ENCODE measurements at places on chromosomes 3 and 15. TPM values are rescaled to one million over a fixed set of nuclear protein-coding genes. Genes with fewer than 3 reads are reported as not detected.

- no peak for DNase-seq
Measured at GRCh38 chr3:124785973-124786372, 55.7 kb downstream of the UMPS start.

- no peak for DNase-seq
Measured at GRCh38 chr3:43399034-43399433, 112.7 kb downstream of the SNRK start.

The RBMS3 gene
- not detected for total RNA-seq

DNA sequence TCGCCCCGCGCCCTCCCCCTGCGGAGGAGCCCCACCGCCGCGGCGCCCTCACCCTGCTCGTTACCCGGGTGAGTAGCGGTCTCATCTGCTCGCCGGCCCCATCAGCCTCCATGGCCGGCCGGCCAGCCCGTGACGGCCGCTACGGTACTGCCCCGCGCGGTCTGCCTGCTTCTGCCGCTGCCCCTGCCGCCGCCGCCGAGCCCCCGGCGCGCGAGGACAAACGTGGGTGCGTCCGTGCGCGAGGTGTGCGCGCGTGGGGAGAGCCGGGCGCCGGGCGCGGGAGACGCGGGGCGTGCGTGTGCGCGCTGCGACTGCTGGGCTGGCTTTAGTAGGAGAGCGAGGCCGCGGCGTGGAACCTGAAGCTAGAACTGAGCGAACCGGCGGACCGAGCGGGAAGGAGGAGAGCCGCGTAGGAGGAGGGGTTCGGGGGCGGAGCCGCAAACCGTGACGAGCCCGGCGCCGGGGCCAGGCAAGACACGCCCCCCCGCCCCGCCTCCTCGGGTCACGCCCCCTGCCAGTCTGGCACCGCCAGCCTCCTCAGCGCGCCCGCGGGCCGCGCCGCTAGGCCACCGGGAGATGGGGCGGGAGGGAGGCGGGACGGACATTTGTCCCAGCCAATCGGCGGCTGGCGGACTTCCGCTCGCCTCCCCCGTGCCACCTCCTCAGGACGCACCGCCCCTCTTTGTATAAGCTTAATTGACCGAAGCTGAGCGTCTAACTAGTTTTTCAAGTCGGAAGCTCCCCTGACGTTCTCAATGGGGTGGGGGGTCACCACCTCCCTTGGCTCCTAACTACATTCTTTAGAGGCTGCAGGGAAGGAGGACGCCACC lies at the start of gene SLC4A7:
Gene SLC4A7 (minus strand): TSS at position 370 of the 830 bp plus-strand sequence. CDS start 258 bp downstream, at position 112.
- peak; percentile 93 for DNase-seq

- DNase-seq: no peak
Measured at GRCh38 chr3:138059261-138059660, 49.3 kb downstream of the CLDN18 start.

The ROBO1 gene
- total RNA-seq: 0.25 TPM

DNA sequence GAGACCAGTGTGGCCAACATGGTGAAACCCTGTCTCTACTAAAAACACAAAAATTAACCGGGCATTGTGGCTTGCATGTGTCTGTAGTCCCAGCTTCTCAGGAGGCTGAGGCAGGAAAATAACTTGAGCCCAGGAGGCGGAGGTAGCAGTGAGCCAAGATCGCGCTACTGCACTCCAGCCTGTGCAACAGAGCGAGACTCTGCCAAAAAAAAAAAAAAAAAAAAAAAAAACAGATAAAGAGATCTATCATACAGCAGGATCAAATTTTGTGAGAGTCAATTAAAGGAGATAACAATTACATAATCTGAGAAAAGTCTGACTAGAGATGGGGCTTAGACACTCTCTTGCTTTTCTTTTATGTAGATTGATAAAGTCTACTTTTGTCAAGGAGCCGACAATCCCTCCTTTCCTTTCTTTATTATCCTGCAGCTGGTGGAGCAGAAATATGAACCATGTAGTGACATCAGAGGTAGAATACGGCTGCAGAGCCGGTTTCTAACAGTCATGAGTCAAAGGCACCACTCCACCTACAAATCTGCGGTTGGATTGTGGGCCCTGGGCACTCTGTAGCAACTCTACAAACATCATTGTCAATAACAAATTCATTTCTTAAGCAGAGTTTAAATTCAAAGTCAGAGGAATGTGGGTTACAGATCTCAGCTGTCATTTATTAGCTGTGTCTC lies 9.0 kb downstream of the C2CD4A start:
- DNase-seq: peak; percentile 84

DNA sequence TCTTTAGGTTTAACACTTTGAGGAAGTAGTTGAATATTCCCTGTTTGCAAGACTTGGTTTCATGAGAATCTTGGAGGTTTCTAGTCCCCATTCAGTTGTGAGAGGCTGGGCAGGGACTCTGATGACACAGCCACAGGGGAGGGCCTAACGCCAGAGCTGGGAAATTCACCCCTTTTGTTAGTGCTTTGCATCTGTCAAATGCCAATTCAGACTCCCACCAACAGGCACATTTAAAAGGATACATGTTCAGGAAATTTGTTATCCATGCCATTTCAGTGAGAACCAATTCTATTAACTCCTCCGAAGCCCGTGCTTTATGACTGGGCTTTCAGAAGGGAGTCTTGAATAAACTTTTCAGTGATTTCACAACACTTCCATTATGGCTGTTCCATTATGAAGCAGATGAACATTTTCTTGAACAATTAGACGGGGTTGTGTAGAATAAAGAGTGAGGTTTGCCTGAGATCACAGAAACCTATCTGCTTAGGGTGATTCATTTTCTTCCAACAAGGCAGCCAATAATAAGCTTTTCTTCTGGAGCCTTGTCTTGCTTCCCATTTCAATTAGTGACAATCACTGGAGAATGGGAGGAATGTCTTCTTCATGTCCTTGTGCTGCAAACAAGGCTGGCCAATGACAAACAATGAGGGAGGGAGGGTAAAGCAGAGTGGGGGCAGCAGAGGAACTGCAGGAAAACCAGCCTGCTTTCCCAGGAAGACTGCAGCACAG lies 90.6 kb downstream of the SOX14 start:
- no peak for DNase-seq

GRCh38 chr15:71275098-71275497 lies 159.8 kb downstream of the THSD4 start:
- no peak for DNase-seq

DNA sequence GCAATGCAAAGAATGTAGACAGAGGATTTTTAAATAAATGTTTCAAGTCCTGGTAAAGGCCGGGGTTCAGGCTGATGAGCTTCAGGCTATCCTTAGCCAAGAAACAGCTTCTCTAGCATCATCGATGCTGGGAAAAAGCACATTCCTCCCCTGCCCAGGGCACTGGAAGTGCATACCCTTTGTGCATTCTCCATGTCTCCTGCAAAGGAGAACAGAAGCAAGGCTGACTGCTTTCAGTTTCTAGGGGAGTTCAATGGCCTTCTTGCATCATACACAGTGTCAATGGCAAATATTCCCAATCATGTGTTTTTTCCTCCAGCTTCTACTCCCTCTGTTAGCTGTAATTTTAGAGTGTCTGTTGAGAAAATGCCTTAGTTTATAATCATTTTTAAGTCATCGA lies 59.9 kb downstream of the GPR176 start:
- DNase-seq: no peak

DNA sequence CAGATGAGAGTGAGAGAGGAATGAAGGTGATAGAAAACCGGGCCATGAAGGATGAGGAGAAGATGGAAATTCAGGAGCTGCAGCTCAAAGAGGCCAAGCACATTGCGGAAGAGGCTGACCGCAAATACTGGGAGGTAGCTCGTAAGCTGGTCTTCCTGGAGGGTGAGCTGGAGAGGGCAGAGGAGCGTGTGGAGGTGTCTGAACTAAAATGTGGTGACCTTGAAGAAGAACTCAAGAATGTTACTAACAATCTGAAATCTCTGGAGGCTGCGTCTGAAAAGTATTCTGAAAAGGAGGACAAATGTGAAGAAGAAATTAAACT lies 88.9 kb downstream of the EOMES start:
- DNase-seq: peak; percentile 16

DNA sequence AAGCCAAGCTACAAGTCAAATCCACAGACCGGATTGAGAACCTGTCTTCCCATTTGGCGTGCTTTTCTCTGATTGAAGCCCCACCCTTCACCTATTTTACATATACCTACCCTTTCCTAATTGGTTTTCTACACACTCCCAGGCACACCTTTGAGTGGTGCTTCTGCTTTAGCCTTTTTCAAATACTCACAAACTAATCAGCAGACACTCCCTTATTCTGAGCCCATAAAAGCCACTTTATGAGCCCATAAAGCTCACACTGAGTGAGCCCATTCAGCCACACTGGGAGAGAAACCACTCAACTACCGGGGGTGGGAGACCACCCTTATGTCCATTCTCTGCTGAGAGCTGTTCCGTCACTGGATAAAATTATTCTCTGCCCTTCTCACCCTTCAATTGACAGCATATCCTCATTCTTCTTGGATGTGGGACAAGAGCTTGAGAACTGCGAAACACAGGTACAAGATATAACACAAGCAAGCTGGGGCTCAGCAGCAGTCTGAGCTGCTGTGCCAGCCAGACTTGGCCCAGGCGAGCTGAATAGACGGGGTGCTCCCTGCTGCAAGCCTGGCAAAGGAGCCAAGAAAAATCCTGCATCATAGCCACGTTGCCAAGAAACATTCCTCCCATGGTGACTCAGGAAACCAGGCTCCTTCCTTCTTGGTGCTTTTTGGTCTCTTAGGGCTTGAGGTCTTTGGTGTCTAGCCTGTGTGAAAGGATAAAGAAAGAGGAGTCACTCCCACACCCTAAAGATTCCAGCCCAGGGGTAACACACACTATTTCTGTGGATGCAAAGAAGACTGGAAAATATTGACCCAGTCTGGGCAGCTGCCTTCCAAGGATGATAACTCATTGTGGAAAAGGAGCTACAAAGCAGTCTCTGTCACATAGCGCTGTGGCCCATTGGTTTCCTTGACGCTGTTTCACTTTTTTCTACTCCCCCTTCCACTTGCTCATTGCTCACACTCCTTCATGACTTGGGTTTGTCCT lies 609.7 kb downstream of the MCTP2 start:
- DNase-seq: no peak

DNA sequence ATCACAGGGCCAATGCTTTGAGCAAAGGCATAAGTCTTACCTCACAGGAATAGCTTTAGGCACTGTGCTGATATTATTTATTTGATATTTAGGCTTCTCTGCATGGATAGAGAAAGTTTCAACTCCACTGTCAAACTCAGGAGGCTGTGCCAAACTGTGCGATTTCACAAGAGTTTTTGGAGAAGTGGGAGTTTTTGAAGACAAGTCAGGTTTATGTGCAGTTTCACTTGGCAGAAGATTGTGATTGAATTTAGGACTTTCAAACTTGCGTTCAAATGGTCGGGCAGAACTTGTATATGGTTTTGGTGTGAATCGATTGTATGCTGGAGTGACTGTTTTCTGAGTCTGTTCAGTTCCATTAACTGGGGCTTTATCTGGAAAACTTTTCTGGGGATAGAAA lies 113.7 kb downstream of the TJP1 start:
- DNase-seq: no peak

DNA sequence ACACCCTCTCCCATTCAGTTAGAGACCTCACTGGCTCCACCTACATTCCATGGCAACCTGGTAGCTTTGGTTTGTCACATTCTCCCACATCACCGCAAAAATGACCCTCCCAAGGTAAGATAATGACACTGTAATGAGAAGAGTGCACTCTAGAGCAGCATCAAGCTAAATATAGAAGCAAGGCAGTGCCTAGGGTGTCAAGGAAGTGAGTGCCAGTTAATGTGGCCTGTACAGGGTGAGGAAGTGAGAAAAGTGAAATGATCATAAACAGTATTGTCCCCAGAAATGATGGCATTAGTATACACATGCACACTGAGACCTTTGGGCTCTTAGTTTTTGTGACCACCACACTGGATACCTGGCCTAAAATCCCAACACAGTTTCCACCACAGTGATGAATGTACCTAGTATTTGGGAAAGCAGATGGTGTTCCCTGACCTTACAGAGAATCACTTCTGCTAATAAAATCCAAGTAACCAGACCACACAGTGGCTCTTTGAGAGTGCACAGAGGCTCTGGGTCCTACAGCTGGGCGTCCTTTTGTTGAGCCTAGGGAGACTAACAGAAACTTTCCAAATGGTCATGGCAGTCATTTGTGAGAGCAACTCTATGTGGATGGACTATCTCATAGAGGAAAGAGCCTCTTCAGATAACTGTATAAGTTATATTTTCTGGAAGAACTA lies 106.6 kb downstream of the ARPP21 start:
- DNase-seq: no peak

The KCNMB3 gene
- total RNA-seq: 1.9 TPM

DNA sequence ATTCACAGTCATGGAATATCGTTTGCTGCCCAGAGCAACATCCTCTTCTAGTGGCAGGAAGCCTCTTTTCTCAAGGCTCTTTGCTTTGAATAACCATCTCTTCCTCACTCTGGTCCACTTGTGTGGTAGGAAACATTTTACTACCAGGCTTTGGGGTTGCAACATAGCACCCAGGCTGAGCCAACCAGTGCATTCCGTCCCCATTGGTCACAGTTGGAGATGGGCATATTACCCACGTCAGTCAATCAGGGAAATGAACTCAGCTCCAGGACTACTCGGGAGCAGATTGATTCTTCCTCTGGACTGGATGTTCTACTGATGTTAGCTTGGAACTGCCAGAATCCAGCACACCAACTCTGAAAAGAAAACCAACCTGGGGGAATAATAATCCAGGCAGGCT lies 4.2 kb upstream of the PEX5L start:
- DNase-seq: no peak

The ADAMTS9 gene
- not detected for total RNA-seq
